ENCODE measurements at places on chromosomes 13 and 19.

- no peak for DNase-seq
Observed at GRCh38 chr13:101209206-101209893, 207.0 kb downstream of the NALCN start.

DNA sequence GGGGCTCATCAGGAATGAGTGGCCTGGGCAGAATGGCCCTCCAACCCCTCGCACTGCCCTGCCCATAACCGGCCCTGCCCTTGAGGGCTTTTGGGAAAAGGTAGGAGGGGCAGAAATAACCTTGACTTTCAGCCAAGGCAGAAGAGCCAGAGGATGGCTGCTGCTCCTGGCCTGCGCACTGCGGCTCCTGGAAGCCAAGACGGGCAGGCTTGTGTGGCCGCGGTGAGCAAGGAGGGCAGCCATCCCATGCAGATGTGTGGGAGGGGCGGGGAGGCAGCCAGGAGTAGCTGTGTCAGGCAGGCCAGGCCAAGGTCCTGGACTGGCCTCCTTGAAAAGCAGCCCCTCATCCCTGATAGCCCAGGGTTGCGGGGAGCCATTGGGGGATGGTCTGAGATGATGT is 57.6 kb upstream of the URI1 start:
- no peak for DNase-seq

- no peak for DNase-seq
Observed at GRCh38 chr13:50244355-50244712, 229.1 kb downstream of the KCNRG start.

GRCh38 chr19:8731428-8732169 is 10.2 kb downstream of the OR2Z1 start:
- DNase-seq: no peak

DNA sequence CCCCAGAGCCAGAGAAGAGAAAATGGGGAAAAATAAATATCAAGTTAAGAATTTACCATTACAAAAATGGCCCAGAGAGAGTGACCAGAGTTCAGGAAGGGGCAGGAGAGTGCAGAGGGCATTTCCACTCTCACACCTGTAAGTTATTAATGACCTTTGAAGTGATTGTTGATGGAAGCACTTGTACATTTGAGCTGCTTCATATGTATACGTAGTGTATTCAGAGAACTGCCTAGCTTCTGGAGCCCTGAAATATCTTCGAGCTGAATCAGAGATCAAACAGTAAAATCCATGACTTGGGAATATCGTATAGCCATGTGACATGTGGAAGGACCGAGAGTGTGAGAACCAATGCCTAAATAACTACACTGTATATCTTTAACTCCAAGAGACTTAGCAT is 49.2 kb upstream of the PCCA start:
- DNase-seq: no peak

DNA sequence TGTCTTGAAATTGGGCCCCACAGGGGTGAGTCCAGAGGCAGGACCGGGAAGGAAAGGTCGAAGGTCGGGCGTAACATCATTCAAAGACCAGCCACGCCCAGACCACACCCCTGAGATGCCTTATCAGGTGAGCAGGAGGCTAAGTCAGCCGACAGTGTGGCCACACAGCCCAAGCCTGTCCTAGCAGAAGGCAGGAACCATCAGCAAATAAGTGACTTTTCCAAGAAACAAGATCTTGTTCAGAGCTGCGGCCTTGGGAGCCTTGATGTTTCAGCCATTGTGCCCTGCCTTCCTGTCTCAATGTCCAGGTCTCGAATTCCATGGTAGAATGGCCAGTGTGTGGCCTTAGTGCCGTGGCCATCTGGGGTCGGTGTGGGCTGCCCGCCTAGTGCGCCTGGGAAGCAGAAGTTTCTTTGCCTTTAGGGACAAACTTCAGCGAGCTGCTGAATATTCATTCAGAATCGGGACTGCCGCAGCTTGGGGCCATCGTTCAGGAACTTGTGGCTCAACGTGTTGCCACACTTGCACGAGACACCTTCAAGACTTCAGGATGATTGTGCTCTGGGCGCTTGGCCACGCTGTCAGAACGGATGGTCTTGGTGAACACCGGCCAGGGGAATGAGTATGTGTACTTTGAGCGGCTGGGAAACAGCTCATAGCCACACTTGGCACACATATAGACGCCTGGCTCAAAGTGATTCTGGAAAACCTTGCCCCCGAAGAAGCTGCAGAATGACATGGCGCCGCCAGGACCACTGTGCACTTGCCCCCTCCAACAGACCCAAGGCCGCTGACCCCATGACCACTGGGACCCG is 6.1 kb upstream of the IFNL4 start:
- DNase-seq: no peak

DNA sequence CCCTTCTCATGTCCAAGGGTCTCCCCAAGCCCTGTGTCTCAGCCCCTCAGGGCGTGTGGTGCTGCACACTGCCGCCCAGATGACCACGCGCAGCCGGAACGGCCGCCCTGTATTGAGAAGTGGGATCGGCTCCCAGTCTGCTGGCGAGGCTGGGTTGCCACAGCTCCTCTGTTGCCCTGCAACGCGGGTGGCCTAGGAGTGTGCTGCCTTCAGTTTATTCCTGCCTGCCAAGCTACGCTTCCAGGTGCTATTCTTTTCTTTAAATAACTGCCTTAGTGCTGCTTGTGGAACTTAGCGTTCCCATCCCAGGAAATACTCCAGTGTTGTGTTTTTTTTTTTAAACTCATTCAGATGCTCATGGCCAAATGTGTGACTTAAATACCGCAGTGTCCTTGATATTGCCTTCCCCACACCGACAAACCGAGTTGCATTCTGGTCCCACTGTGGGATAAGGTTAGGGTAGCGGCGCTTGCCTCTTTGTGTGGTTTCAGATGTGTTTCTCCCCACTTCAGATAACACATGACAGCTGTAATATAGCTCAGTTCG is 16.6 kb downstream of the ACTN4 start:
- DNase-seq: no peak

DNA sequence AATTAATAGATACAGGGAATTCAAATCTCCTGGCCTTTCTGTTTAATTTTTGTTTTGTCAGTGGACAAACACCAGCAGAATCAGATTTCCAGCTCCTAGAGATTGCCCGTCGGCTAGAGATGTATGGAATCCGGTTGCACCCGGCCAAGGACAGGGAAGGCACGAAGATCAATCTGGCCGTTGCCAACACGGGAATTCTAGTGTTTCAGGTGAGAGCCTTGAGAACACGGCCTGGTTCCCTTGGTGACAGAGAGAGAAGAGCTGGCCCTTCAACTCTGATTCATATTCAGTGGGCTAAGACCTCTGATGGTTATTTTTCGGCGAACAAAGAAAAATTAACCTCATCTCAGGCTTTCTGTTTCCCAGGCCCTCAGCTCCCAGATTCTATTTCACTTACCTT is 191.3 kb downstream of the STK24 start:
- DNase-seq: no peak

DNA sequence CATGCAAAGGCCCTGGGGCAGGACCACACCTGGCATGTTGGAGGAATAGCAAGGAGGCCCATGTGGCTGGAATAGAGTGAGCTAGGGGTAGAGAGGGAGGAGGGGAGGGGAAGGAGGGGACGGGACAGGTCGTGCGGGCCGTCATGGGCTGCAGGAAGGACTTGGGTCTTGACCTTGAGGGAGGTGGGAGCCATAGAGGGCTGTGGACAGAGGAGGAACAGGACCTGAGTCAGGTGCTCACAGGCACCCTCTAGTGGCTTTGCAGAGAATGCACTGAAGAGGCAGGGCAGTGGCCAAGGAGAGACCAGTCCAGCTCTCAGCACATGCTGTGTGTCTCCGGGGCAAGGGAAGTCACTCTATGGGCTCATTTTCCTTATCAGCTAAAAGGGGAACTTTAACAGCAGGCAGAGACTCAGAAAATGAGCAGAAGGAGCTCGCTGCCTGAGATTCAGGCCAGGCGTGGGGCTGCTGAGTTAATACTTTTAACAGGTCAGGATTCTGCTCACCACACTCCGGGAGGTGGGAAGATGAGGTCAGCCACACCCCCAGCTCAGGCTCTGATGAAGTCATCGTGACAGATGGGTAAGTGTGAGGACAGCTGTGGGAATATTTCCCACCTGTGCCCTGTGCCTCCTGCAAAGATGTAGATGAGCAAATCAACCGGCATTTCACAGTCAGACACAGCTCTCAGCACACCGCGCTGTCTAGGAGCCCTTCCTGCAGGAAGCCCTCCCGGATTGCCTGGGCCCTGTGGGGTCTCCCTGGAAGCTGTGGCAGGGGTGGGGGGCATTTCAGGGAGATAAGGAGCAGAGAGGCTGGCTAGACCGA is 6.0 kb upstream of the TNFAIP8L1 start:
- DNase-seq: peak; percentile 63

DNA sequence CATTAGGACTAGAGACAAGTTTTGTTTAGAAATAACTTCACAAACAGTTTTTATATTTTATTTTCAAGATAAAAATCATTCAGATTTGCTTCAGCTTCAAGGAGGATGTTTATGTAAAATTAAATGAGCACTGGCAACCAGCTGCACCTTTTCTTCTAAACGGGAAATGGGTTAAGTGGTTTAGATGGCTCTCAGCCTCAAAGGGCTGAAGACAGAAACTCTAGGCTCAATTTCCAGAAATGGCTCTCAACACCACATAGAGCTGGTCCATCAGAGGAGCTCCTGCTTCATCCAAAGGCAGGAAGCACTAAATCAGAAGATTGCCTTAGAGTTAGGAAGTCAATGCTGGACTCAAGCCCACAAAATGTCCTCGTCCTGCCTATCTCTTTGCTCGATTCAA is 74.7 kb downstream of the ZNF429 start:
- peak; percentile 18 for DNase-seq

GRCh38 chr13:50128428-50128931 is 113.2 kb downstream of the KCNRG start:
- peak; percentile 15 for DNase-seq

GRCh38 chr13:50189450-50189849 is 174.2 kb downstream of the KCNRG start:
- DNase-seq: peak; percentile 15

- DNase-seq: no peak
Observed at GRCh38 chr13:111302045-111302726, 18.3 kb upstream of the TEX29 start.

GRCh38 chr13:92727118-92727517 is 499.5 kb upstream of the GPC6 start:
- no peak for DNase-seq

GRCh38 chr19:1513499-1514294 is 878 bp upstream of the ADAMTSL5 start:
- DNase-seq: peak; percentile 79

GRCh38 chr13:73366241-73366640 is 307.4 kb downstream of the KLF5 start:
- no peak for DNase-seq

DNA sequence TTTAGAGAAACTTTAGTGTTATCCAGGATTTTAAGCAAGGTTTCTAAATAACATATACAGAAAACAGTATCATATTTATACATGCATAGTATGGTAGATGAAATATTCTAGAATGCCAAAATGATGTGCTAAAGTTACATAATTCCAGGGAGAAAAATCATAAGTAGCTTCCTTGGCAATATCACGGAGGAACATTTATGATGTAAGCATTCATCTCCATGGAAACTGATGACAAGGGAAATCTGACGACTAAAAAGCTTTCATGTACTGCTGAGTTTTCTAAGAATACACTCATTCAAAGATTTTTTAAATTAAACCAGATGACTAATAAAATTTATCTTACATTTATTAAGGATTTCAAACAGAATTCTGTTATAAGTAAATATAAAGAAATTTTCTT is 4.7 kb downstream of the TEX30 start:
- DNase-seq: no peak

DNA sequence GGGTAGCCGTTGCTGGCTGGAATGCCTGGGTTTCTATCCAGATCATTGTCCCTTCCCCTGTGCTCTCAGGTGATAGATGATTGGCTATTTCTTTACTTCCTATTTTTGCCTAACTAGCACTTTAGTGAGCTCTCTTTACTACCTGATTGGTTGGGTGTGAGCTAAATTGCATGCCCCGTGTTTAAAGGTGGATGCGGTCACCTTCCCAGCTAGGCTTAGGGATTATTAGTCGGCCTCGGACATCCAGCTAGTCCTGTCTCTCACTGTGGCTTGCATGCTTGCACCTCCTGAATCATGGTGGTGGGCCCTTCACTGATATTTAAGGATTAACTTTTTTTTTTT is 10.1 kb downstream of the TTYH1 start:
- no peak for DNase-seq

DNA sequence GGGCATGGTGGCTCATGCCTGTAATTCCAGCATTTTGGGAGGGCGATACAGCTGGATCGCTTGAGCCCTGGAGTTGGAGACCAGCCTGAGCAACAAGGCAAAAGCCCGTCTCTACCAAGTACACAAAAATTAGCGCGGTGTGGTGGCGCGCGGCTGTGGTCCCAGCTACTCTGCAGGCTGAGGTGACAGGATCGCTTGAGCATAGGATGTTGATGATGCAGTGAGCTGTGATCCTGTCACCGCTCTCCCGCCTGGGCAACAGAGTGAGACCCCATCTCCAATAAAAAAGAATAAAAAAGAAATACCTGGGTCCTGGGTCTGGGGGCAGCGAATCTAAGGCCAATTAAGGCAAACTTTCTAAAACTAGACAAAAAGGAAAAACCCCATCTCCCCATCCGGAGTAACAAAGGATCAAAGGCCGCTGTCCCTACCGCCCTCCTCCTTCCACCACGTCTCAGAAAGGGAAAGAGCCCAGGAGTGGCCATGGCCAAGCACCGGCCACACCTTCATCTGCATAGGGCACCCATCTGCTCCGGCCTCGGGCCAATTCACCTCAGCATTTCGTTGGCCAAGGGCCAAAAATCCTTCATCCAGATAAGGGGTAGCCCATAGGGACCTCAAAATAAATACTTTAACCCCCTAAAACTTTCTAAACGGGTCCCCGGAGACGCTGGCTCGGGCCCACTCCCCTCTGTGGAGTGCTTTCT is 851 bp downstream of the ZNF320 start:
- no peak for DNase-seq

DNA sequence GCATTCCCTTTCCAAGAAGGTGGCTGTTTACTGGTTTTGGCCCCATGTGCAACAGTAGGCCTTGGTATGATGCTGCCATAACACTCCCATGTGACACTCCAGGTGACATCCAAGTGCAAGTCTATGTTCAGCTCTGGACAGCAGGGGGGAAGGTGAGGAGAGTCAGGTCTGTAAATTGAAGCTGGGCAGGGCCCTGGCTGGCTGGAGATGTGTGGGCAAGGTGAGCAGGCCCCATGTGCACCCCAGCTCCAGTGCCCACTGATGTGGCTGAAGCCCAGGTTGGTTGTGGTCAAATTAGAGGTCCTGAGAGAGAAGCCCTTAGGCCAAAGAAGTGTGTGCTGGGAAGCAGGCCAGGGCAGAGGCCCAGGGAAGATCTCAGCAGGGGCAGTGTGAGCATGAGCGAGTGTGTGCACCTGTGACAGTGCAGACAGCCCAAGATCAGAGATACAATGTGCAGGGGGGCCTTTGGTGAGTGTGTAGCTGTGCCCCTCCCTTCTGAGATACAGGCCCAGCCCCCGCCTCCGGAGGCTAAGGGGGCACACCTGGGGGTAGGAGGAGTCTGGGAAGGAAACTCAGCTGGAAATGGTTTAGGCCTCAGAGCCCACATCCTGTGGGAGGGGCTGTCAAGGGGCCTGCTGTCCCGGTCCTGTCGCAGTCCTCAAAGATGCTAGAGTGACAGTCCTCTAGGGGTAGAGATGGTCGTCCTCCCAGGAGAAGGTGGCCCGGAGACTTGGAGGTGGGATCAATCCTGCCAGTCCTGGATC is 18.6 kb downstream of the DEDD2 start:
- peak; percentile 80 for DNase-seq

Measured in CD4-positive, alpha-beta T cell treated with Interleukin-17A for 4 hours (primary cell).